CD8-positive, alpha-beta memory T cell (primary cell): ENCODE measurements at places on chromosomes 2 and 18.

- DNase-seq: no peak
Observed at GRCh38 chr2:25169073-25169470, 692 bp upstream of the POMC start.

DNA sequence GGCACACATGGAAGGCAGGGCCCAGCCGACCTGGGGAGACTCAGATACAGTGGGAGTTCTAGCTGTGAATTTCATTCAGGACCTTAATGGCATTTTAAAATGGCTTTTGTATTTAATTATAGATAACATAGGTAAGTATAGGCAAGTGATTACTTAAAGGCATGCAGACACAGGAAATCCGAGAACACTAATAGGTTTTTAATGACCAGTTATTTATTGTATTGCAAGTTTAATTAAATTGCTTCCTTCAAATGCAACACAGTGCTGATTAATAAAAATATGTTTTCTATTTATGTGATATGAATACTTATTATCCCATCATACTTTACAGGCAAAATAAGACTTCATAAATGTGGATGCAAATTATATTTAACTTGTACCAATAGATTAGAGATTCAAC, 19.7 kb upstream of the SH3RF3 start:
- no peak for DNase-seq

GRCh38 chr18:10190564-10190963, 263.9 kb upstream of the APCDD1 start:
- DNase-seq: no peak

- DNase-seq: no peak
Observed at GRCh38 chr2:95225658-95226057, 18.3 kb downstream of the ZNF892 start.

DNA sequence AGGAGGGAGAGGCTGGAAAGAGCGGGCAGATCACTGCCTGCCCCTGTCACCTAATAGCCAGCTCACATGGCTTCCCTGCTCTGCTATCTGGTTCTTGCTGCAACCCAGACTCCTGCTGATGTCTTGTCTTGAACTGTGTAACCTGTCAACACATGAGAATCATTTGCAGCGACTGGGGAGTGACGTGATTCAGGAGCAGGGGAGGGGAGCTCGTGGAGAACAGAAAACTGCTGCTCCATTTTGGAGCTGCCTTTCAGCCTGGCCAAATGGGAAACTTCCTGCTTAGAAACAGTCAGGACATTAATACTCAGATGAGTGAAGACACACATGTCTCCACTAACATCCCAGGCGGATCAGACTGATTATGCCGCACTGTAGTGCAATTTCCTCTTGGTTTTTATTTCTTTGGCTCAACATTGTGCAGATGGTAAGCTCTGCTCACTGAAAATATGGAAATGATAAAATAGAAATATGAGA, 38.1 kb downstream of the RPL37A start:
- no peak for DNase-seq

DNA sequence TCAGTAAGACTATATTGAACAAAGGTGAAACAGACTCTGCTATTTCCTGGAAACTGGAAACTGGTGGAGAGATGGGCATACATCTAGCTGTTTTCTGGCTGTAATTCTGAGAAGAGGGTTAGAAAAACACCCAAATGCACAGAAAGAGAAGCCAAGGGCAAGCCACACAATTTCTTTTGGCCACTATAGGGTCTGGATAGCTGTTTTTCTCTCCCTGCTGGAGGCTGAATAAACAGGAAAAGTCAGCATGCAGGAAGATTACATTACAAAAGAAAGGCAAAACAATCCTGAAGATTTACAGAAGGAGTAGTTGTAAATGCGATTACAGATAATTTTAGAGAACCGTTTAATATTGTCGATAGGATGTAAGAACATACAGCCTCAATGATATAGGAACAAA, 186.2 kb upstream of the REG3G start:
- no peak for DNase-seq

GRCh38 chr2:1603521-1603920, 140.8 kb downstream of the PXDN start:
- DNase-seq: no peak

- no peak for DNase-seq
Observed at GRCh38 chr2:39922679-39923405, 143.8 kb upstream of the THUMPD2 start.

GRCh38 chr2:221572219-221572820, at the start of gene EPHA4:
Gene EPHA4 (minus strand): TSS chr2:221572304. CDS start chr2:221572248, 56 bp downstream.
- peak; percentile 87 for DNase-seq

- no peak for DNase-seq
Observed at GRCh38 chr2:70083344-70084156, 3.7 kb upstream of the PCBP1 start.

GRCh38 chr2:6181525-6181924, 489.3 kb downstream of the SOX11 start:
- DNase-seq: no peak

GRCh38 chr2:5759949-5760348, 67.8 kb downstream of the SOX11 start:
- DNase-seq: no peak

DNA sequence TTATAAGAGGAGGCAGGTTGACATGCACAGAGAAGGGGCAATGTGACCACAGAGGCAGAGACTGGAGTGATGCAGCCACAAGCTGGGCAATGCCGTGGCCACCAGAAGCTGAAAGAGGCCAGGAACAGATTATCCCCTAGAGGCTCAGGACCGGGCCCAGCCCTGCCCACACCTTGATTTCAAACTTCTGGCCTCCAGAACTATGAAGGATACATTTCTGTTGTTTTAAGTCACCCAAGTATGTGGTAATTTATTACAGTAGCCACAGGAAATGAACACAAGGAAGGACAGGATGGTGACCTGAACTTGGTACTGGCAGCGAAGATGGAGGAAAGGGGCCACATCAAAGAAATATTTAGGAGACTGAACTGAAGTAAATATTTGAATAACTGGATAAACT, 66.8 kb upstream of the RIOK3 start:
- no peak for DNase-seq

- no peak for DNase-seq
Observed at GRCh38 chr2:195613922-195614321, 43.1 kb upstream of the SLC39A10 start.

DNA sequence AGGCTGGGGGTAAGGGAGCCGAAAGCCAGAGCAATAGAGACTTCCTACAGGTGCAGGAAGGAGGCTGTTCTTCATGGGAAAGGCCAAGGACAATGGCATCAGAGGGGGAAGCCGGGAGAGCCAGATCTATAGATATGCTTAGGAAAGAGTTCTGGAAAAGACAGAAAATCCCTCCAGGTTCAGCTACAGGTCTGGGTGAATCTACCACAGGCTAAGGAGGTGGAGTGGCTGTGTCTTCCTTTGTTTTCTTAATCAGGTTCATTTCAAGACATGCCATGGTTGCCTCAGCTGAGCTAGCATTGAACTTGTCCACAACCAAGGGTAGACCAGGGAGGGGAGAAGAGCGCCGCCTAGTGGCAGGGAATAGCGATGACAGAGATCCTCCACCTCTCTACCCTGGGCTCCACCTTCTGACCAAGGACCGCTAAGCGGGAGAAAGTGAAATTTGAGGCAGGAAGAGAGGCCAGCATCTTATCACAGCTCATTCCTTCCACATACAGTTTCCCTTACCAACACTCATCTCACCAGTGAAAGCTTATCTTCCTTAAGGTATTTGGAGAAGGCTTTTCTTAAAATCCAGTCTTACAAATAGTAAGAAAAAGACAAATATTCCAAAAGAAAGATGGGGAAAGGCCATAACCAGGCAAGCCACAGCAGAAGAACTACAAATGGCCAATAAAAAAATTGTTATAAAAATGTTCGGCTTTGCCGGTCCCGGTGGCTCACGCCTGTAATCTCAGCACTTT, 74.2 kb downstream of the VIT start:
- DNase-seq: no peak

DNA sequence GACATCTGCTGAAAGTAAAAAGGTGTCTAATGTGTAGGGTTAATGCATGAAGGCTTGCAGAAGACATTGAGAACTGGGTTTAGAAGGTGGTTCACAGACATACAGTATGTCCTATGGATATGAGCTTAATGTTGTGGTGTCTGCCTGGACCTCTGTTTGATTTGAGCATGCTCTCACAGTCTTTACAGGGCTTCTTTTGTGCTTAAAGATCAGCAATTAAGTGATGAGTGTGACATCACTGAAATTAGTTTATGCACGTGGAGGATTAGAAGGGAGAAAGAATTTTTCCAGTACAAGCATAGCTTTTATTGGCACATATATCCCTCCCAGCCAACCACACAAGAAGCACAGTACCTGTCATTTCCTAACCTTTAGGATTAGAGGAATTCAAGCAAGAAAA, 367.5 kb upstream of the RAB12 start:
- no peak for DNase-seq

- no peak for DNase-seq
Observed at GRCh38 chr2:36482576-36483214, 115.3 kb downstream of the FEZ2 start.

DNA sequence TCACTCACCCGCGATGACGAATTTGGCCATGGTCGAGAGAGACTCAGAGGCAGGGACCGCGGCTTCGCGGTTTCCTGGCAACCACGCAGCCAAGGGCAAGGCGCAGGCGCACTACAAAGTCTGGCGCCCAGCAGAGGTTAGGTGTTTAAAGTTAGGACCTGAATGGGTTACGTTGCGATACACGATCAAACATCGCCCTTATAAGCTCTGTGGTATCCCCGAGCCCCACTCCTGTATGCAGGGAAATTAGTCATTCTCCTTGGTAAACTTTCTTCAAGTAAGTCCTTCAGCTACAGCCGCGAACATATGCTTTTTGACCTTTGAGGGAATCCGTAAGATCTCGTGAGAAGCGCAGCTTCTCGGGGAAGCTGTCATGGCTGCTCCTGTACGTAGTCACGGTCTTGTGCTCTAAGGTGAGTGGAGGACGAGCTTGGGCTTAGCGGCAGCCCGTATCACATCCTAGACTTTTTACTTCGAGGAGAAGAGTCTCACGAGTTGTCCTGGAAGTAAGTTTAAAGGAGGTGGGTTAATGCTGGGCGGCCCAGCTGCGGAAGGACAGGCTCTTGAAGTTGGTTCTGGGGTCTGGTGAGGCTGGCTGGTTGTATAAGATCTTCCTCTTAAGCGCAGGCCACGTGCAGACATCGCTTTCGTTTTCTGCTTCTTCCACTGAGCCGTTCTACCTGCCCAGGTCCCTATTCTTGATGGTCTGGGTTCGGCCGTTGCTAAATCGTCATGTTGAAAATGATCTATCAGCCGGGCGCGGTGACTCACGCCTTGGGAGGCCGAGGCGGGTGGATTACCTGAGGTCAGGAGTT, at the start of the genes FASTKD2 and MDH1B:
Gene FASTKD2, plus strand, starts transcription at position 365 of the 815 bp plus-strand sequence. CDS start 1,088 bp downstream, outside the sequence.
Gene MDH1B, minus strand, starts transcription at position 87 of the 815 bp plus-strand sequence. Its CDS starts 57 bp downstream, at position 30.
- DNase-seq: peak; percentile 86

- DNase-seq: no peak
Observed at GRCh38 chr2:186968277-186968676, 119.3 kb upstream of the ZSWIM2 start.

DNA sequence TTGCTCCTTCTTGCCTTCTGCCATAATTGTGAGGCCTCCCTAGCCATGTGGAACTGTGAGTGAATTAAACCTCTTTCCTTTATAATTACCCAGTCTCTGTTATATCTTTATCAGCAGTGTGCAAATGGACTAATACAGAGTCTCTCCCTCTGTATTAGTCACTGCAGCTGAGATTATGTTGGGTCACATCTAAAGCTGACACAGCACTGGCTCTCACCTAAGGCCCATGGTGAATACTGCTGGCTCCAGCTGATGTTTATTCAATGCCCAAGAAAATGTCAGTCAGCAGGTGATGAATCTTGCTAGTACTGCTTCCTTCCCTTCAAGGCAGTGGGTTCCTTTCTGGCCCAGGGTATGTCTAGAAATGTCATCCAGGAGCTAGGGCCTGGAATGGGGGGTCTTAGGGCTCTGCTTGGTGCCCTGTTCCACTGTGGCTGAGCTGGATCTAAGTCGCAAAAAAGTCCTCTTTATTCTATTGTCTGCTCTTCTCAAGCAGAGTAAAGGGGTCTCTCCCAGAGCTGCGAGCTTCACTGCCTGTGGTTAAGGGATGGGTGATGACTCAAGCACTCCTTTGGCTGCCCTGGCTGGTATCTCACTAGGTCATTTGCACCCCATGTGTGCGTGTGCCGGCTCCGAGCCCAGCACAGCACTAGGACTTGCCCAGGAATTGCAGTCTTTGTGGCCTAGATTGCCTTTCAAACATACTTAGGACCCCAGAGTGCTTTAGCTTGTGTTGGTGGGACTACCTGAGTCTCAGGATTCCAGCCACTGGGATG, 29.9 kb downstream of the PPP1R1C start:
- DNase-seq: no peak

DNA sequence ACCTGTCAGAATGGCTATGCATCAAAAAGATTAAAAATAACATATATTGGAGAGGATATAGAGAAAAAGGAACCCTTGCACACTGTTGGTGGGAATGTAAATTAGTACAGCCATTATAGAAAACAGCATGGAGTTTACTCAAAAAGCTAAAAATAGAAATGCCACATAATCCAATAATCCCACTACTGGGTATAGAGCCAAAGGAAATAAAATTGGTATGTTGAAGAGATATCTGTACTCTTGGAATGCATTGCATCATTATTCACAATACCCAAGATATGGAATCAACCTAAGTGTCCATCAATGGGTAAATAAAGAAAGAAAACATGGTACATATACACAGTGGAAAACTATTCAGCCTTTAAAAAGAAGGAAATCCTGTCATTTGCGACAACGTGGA, 77.2 kb downstream of the C1D start:
- no peak for DNase-seq

- no peak for DNase-seq
Observed at GRCh38 chr18:44609181-44609941, 71.3 kb upstream of the SETBP1 start.

DNA sequence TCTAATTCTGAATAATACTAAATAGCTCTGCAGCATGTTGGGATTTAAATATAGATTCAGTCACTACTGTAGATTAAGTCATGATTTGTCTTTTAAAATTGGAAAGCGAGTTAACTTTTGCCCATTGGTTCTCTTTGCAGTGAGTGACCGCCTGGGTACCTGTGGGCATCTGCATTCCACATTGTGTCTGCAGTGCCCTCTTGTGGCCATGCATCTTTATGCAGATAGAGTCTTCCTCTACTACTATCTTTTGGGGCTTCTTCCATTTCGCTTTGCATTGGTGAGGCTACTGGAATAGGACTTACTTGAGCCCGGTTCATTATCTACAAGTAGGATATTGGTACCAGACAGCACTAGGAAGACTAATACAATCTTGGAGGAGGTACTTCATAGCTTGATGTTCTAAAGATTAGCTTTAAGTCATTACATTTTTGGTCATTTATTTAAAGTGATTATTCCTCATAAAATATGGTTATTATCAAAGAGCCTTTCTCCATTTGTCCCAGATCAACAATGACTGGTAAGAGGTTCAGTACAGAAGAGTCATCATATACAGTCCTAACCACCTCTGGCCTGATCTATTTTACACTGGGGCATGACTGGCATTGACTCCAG, 203.0 kb downstream of the SOCS6 start:
- DNase-seq: peak; percentile 17

GRCh38 chr2:45978302-45978859, 318.8 kb upstream of the EPAS1 start:
- no peak for DNase-seq
